ENCODE measurements at places on chromosomes 1 and 21.

DNA sequence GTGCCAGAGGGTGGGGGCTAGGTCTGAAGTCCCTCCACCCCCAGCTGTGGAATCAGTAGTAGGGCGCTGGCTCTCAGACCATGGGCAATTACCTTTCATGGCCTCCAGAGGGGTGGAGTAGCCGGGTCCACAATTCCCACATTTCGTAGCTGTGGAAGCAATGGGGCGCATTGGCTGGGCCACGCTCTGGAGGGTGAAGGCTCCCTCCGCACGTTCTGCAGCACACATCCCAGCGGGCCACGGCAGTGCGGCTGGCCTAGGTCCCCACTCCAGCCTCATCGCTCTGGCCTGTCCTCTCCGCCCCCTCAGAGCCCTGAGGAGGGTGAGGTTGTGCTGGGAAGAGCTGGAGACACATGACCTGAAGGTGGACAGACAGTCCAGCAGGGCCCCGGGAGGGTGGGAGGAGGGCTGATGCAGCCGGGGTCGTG, 2.9 kb downstream of the SELENBP1 start:
- DNase-seq: no peak

DNA sequence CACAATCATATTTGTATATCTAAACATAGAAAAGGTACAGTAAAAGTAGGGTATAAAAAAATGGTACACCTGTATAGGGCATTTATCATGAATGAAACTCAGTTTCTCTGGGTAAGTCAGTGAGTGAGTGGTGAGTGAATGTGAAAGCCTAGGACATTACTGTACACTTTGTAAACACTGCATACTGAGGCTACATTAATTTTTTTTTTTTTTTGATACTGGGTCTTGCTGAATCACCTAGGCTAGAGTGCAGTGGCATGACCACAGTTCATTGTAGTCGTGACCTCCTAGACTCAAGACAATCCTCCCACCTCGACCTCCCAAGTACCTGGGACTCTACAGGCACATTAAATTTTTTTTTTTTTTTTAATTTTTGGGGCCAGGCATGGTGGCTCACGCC, 27.8 kb downstream of the FBXO28 start:
- DNase-seq: no peak

GRCh38 chr21:45032977-45033710, 41.2 kb upstream of the ADARB1 start:
- DNase-seq: no peak

DNA sequence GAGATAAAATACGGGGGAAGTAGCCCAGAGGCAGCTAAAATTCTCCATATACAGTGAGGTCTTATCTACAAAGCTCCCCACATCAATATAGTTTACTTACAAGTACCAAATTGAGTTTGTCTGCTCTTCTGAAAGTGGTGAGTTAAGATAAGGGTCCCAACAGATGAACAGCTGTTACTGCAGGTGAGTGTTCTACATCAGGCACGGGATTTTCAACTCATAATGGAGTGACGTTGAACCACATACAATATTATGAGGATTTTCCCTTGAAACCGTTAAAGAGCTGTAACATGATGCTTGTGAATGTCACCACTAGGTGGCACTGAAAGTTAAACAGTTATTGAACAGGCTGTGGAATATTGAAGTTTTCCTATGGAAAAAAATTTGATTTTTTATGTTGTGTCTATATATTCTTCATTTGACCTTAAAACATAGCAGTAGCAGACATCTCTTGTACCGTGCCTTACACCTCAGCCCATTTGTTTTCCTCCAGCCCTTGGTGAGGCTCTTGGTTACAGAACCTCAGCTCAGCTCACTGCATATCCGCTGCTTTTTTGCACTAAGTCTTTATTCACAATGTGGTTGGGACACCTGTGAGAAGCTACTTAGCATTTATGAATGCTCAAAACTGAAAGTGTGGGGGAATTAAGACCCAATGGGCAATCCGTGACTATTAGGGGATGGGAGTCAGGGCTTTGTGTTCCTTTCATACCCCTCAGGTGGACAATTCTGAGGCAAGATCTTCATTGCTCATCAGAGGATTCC, 23.2 kb downstream of the CD1D start:
- DNase-seq: no peak

DNA sequence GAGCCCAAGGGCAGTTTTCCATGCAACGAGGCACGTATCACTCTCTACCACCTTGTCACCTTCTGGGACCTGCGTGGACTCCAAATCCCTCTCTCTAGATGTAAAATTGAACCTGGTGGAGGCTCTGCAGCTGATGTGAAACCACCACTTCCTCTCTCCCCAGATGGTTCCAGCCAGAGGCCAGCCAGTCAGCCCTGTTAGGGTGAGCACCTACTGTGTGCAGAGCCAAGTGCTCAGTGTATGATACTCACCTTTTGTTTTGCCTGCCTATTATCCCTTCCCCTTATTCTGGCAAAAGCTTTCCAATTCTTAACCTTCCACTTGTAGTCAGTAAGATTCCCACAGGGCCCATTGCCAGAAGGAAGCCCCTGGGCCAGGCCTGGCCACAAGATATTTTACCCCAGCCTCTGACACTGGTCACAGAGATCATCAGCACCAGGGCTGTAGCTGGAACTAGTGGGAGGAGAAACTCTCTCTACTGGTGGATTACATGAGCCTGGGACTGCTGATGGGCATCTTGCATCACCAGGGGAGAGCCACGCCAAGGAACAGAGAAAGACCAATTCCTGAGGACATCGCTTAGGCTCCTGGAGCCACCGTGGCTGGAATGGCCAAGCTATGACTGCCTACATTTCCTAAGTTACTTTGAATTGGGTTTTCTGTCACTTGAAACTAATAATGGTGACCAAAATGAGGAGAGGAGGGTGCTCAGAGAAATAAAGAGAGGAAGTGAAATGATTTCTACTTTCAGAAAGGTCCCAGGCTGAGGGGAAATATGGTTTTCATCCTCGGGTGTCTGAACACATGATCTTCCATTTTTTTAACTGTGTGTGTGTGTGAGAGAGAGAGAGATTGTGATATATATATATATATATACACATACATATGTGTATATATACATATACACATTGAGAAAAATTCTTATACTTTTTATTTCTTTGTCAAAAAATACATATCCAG, 26.6 kb upstream of the RD3 start:
- DNase-seq: no peak

DNA sequence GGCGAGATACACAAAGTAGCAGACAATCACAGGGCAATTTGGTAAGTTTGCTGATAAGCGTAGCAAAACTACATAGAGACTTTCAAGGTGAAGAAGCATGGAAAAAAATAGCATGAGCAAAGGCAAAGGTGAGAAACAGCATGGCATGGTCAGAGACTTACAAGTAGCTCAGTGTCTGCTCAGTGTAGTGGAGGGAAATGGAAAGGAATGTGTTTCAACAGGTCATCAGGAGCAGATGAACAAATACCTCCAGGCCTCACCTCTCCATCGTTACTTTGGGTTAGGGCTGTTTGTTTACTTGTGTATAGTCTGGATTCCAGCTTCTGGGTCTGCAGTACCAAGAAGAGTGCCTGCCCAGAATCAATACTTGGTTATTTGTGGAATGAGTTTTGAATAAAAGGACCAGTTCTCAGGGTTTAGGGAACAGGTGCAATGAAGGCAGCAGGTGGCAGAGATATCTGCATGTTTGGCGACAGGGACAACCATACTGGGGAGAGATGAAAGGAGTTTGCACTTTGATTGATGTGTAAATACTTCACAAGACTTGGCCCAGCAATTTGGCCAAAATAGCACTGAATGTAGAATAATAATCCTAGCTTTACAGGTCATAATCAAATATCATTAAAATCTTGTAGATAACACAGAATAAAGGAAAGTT, 97.0 kb upstream of the FGGY start:
- no peak for DNase-seq

- DNase-seq: no peak
Measured at GRCh38 chr1:218633238-218633988, 288.3 kb downstream of the TGFB2 start.

DNA sequence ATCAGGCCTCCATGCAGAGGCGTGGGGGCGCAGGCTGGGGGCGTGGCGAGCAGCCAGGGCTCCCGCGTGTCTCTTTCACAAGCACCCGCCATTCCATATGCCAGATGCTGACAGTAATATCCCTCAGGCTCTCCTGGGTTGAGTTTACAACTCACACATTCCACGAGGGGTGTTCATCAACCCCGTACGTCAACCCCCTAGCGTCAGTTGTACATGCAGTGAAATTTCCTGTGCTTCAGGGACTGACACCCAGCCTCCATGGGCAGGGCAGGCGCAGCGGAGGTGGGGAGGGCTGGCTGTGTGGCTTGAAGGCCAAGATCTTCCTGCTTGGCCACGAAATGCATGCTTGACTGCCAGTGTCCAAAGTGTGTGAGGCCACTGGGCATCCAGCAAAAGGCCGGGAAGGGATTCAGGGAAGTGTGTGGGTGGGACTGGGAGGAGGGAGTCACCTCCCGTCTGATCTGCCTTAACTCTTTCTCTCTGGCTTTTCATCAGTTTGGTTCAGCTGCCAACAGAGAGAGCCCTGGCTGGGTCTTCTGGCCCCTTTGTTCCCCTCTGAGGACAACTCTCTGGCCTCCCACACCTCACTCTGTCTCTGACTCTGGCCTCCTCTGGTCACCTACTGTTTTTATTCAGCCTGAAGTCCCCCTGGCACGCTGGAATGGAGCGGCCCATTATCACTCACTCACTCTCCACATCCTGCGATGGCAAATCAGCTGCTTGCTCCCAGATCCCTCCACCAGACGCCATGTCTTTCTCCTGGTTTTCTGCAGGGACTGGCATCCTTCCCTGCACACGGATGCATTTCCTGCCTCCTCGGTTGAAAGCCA, 33.8 kb downstream of the CLIC6 start:
- no peak for DNase-seq
